Pons (tissue), 1 donor: ENCODE measurements at places on chromosomes 4 and X.

- no peak for DNase-seq
These were observed 32.2 kb downstream of the SMS start for GRCh38 chrX:21972721-21973120.

DNA sequence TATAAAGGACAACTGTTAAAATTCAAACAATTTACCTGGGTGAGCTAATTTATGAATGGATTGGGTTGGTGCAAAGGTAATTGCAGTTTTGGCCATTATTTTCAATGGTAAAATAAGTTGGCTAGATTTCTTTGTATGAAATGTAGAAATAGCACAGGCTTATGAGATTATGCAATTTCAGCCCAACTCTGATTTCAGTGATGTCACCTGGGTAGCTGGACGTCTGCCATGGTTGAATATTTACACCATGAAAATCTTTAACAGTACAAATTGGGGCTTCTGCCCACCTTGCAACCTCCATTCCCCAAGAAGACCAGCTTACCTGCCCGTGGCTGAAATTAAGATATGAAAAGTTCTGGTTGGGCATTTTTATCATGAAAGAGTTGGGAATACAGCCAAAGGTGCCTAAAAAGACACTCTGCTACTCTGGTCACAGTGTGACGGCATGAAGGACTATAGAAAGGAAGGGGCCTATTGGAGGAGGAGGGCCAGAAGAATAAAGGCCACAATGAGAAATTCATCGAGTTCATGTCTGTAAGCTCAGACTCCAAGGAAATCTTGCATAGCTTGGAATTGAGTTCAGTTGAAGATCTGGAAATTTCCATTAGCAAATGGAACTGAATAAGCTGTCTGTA lies 29.7 kb downstream of the EGF start:
- DNase-seq, result no peak

- no peak for DNase-seq
These were observed 71.6 kb downstream of the AMELX start for GRCh38 chrX:11364835-11365234.

- no peak for DNase-seq
These were observed at the start of gene CC2D2A for GRCh38 chr4:15469402-15470127. TSS of gene CC2D2A (plus strand) at chr4:15469882. CDS start at chr4:15475933, 6,051 bp downstream.

GRCh38 chrX:13110433-13111324 lies 66.3 kb upstream of the FAM9C start:
- no peak for DNase-seq
